RPMI8226 (cell line): ENCODE measurements at places on chromosomes 6 and 20.

DNA sequence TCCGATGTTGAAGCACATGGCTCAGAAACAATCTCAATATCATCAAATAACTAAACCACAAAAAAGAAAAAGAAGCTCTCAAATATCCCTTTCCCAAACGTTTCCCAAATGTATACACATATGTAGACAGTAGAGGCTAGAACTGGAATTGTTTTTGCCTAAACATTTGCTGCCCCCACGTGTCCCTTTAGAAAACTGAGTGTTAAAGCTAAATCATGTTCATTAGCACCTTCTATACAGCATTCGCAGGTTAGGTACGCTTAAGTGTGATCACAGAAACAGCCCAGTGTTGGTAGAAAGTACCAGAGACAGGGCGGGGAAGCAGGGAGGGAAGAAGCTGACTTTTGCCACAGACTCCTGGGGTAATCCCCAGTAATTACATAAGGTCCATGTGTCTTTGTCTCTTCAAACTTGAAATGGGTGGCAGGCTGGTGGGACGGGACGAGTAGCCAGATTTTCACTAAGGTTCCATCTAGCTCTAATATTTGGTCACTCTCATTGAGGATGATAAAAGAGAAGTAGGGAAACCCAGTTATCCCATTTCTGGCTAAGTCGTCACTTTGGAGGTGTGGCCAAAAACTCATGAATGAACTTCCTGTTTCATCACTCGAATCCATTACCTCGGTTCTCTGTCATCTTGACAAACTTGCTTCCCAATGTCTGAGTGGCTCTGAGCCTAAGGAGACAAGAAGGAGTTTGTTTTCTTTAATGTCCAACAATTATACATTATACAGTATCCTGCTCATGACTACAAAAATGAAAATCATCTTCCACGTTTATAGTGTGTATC lies 15.0 kb upstream of the TFAP2A start:
- peak; percentile 59 for DNase-seq

DNA sequence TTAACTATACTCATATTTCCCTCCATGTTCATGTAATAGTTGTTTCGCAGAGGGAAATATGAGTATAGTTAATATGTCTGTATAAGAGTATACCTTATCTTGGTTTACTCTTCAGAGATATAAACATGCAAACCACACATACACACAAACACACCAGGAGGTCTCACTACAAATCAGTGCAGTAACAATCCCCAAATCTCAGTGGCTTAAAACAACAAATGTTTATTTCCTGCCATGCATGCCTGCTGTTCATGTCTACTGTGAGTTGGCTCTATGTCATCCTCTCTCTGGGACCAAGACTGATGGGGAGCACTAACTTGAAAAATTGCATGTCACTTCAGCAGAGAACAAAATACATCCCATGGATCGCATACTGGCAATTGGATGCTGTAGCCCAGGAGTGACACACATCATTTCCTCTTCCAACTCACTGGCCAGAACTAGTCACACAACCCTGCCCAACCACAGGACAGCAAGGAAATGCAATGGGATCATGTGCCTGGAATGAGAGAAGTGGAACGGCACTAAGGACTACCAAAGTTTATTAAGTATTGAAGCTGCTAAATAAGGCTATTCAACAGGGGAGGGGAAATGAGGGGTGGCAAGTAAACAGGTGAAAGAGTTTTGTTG lies 89.0 kb upstream of the DTNBP1 start:
- no peak for DNase-seq

GRCh38 chr6:150028799-150029198 lies 3.5 kb upstream of the RAET1L start:
- DNase-seq = no peak

DNA sequence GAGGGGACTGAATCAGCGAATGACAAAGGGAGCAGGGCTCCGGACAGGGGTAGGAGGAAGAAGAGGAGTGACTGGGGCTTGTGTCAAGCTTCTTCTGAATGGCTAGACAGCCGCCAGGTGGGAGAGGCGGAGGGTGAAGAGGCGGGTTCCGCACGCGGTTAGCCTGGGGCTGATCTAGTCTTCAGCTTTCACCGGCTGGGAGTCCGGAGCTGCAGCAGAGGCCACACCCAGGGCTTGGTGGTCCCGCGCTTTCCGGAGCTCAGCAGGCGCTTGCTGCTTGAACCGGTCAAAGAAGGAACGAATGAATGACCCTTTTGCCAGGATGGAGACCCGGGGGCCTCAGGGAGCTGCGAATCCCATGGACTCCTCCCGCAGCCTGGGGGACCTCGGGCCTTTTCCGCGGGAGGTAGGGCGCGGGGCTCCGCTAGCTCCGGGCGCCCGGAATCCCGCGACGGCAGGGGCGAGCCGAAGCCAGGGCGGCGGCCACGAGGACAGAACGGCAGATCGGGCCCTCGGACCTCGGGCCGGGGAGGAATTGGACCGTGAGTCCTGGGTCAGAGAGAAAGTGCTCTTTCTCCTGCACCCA lies at the start of gene C6orf141:
Gene C6orf141, plus strand, starts transcription at position 177 of the 586 bp plus-strand sequence. Its CDS starts 125 bp downstream, at position 302.
- peak; percentile 25 for DNase-seq

- no peak for DNase-seq
Observed at GRCh38 chr6:113082745-113083144, 735.6 kb downstream of the RFPL4B start.

- DNase-seq = no peak
Observed at GRCh38 chr20:40655451-40655850, 33.6 kb downstream of the MAFB start.

- no peak for DNase-seq
Observed at GRCh38 chr20:42734660-42735368, 454.9 kb downstream of the PTPRT start.

DNA sequence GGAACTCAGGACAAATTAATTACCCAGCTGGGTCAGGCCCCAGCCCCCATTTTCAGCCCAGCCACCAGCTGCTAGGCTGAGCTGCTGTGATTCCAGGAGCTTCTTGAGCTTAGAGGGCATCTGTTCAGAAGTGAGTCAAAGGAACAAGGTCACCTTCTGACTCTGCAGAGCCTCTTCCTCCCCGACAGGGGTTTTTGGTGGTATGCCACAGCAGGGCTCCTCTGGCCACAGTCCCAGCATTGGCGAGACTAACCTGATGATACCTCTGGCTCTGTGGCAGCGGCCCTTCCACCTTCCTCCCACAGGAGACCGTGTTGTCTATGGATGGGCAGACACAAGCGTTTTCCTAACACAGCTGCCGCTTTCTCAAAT lies 39.7 kb downstream of the ZC3H12D start:
- DNase-seq = no peak

DNA sequence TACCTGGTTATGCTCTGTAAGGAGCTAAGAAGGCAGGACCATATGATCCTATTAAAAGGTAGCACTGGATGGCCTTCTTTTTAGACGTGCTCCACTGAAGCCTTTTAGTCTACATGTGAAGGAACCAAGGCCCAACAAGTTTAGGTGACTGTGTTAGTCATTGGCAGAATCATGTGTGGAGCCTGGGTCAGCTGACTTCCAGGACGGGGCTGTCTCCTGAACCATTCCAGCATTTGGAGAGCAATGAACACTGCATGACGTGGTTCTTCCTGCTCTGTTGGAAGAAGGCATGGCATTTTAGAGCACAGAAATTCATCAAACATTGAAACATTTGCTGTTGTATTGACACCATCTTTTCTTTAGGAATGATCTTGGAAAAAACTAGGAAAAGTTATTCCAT lies 87.8 kb upstream of the TIAM2 start:
- DNase-seq = no peak

DNA sequence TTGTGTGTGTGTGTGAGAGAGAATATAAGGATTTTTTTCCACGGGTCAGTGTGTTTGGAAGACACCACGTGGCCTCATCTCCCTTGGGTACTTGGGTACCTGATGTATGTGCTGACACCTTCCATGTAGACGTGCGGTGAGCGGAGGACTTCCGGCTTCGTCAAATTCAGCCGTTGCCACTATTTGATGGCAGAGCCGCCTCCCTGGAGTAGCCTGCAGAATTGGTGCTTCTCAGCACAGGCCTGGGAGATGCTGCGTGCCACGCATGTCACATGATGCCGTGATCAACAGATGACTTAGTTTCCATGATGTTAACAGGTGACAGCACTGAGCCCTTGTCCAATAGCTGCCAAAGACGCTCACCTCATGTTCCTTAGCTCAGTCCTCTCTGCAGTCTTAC lies 69.4 kb downstream of the CDH4 start:
- DNase-seq = peak; percentile 68

- DNase-seq = no peak
Observed at GRCh38 chr20:14801591-14802325, 464.3 kb upstream of the FLRT3 start.

DNA sequence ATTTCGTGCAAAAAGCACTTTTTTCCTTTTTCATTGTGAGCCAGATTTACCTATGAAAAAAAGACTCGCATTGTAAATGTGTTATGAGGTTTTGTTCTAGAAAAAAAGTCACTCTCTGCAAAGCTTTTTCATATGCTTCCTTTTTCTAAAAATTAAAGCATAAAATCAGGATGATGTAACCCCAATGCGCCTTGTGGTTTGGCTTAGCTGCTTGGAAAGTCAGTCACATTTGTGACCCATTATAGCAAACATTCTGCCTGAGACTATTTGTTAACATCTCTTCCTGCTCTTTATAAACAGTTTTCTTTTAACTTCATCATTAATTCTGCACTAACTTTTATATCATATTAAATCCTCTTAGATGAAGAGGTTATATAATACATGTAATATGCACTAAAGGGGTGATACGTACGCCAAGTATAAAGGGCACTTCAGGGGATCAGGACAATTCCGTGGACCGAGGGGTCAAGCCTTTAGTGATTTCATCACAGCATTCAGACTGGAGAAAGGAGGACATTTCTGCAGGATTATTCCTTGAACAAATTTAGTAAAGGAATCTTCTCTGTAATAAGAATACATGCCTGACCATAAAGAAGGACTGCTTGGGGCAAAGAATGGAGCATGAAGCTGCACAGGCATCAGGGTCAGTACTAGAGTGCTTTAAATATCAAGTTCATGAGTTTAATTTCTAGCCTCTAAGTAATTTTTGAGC lies 48.1 kb upstream of the SMLR1 start:
- DNase-seq = no peak

DNA sequence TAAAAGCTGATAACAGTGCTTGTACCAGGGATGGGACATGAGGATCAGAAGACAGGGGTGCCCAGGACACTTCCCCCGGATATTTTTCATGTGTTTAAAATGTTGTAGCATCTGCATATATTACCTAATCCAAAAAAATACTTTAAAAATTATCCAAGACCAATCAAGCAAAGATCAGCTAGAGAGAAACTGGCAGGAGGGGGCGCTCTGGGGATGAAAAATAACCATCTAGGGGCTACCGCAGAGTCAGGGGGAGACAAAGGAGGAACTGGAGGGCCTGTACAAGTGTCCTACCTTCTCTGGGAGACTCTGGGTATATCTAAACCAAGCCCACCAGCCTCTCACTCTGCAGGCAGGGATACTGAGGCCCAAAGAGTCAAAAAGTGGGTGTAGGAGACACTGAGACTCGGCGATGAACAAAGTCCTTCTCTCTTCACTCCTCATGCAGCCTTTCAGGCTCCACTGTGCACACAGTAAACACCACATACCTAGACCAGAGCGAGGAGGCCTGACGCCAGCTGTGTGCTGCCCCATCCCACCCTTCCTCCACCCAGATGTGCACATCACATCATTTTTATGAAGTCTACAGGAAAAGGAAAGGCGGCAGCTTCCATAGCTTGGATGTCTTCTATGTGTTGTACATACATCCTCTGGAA lies 9.8 kb downstream of the RIMS4 start:
- DNase-seq = no peak

- DNase-seq = no peak
Observed at GRCh38 chr6:55729665-55730064, 145.7 kb downstream of the BMP5 start.

GRCh38 chr6:1479095-1479494 lies 89.7 kb downstream of the FOXF2 start:
- DNase-seq = no peak

DNA sequence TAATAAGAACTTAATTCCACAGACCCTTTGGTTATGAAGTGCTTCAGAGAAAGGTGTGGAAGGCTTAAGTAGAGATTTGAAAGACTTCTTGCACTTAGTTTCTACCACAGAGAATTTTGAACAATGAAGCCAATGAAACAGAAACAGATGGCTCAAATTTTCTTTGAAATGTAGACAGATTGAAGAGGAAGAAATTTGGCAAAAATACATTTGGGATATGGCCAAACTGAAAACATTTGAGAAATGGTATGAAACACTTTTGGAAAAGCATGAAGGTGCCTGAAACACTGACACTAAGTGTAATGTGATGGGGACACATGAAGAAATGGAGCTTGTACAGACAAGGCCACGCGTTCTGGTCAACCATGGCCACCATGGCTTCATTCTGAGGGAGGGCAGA lies 272.4 kb upstream of the EXOC2 start:
- DNase-seq = no peak

- no peak for DNase-seq
Observed at GRCh38 chr6:52507557-52508260, 69.2 kb downstream of the TRAM2 start.

DNA sequence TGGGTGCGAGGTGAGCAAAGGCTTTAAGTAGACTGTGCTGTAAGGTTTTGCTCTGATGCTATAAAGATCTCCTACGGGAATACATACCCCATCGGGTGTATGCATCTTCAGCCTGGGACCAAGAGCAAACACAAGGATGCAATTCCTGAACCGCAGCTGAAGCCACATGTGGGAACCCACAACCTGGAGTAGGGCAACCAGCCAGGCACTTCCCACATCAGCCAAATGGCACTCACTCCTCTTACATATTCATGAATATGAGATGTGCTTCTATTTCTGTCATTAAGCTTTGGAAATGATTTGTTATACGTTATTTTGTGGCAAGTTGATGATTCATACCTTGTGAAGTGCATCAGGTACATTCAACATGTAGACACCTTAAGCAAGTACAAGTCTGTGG lies 619.2 kb downstream of the C6orf118 start:
- no peak for DNase-seq

GRCh38 chr6:92864966-92865555 lies 554.3 kb downstream of the EPHA7 start:
- no peak for DNase-seq

GRCh38 chr6:26311012-26311384 lies 54.0 kb upstream of the BTN3A2 start:
- peak; percentile 86 for DNase-seq

- DNase-seq = no peak
Observed at GRCh38 chr20:13436530-13436929, 202.2 kb downstream of the TASP1 start.

GRCh38 chr6:10305790-10306415 lies 109.0 kb downstream of the TFAP2A start:
- no peak for DNase-seq
